Stimulated activated effector memory CD8-positive, alpha-beta T cell treated with anti-CD3 and anti-CD28 coated beads, Interleukin-12 subunit alpha, Interleukin-12 subunit beta, amount 100 ng/mL, for 72 hours (primary cell): ENCODE measurements at places on chromosomes 12 and 14.

GRCh38 chr14:80271389-80271788 is 60.1 kb upstream of the DIO2 start:
- no peak for DNase-seq

GRCh38 chr12:42556917-42557316 is 32.6 kb downstream of the PRICKLE1 start:
- no peak for DNase-seq

- no peak for DNase-seq
Measured at GRCh38 chr14:44388306-44388705, 118.8 kb downstream of the FSCB start.

DNA sequence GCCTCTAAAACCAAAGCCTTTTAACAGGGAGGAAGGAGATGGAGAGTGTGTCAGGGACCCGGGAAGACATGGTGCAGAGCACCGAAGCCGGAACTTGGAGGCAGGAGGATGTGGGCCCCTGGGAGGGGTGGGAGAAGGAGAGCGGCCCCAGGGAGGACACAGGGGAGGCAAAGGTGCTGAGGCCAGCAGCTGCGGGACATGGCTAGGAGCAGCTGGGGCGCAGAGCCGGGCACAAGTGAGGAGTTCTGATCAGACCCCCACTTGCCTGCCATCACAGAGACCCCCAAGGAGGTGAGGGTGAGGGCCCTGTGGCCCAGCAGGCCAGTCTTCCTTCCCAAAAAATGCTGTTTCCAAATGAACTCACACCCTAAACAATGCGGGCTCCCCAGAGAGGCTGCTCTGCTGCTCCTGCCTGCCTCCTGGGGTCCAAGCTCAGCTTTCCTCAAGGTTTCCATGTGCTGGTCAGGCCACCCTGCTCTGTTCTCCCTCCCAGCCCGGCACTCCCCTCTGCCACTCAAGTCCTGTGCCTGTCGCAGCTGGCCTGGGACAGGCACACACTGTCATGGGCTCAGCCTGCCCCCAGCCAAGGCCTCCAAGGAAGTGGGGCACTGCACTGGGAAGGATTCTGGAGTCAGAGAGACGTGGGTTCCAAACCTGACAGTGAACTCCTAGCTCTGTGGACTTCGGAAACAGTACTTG is 24.0 kb downstream of the CHGA start:
- no peak for DNase-seq

DNA sequence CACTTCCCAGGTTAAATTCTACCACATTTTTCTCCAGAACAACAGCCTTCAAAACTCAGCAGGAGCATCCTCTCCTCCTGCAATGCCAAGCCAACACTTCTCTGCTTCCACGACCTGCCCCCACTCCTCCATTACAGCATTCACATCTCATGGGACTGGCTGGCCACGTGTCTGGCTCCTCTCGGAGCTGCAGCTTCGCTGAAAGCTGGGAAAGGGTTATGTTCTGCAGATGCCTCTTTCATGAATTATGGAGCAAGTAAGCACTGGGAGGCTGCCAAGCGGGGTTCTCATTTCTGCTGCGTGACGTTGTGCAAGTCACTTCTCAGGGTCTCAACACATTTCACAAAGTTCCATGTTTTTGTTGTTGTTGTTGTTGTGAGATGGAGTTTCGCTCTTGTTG is 142.2 kb upstream of the RFLNA start:
- DNase-seq: no peak

DNA sequence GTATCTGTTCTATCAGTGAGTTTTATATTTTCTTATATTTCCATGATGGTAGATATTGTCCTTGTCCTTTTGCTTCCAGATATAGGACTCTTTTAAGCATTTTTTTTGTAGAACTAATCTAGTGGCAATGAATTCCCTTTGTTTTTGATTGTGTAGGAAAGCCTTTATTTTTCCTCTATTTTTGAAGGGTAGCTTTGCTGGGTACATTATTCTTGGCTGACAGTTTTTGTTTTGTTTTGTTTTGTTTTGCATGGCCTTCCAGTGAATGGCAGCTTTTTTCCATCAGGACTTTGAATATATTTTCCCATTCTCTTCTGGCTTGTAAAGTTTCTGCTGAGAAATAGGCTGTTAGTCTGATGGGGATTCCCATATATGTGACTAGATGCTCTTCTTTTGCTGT is 70.2 kb upstream of the MUCL1 start:
- DNase-seq: no peak

DNA sequence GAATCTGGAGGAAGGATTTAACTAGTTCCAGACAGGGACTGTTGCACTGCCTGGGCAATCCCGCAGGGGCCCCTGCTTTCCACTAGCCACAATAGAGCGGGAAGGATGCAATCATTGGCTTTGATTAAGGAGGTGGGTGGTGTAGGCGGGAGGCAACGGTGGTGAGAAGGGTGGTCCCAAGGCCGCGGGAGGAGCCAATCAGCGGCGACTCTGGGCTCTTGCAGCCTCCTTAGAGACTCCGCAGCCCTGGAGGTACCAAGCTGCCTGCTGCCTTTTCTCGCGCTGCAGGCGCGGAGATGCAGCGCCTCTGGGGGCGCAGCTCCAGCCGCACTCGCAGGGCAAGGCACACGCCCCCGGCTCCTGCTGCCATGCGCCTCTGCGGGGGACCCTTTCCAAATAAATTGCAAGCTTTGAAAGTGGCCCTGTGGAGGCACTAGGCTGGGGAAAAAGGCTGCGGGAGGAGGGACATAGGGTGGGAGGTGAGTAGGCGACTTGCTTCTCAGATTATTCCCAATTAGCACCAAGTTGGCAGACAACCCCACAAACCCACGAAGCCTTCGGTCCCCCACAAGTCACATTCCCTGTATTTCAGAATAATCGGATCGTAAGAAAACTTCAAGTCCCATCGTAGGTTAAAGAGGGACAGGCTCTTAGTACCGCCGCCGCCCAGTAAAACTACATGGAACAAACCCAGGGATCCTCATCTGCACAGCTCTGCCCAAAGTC is 858 bp upstream of the KCNA1 start:
- DNase-seq: no peak

DNA sequence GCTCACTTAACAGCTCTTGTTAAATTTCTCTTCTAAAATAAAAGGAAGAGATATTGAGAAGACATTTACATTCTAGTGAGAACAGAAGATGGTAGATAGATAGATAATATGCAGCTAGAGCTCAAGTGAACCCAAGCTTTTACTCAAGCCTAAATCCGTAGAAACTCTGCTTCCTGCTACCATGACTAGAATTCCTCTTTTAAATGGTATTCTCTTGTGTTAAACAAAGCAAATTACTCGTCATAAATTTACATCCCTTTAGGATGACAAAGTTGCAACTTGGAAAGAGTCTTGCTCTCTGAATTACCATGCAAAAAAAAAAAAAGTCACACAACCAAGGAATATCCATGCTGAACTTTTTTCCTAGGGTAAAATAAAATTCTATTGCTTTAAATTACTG is 160.7 kb upstream of the LRFN5 start:
- no peak for DNase-seq

DNA sequence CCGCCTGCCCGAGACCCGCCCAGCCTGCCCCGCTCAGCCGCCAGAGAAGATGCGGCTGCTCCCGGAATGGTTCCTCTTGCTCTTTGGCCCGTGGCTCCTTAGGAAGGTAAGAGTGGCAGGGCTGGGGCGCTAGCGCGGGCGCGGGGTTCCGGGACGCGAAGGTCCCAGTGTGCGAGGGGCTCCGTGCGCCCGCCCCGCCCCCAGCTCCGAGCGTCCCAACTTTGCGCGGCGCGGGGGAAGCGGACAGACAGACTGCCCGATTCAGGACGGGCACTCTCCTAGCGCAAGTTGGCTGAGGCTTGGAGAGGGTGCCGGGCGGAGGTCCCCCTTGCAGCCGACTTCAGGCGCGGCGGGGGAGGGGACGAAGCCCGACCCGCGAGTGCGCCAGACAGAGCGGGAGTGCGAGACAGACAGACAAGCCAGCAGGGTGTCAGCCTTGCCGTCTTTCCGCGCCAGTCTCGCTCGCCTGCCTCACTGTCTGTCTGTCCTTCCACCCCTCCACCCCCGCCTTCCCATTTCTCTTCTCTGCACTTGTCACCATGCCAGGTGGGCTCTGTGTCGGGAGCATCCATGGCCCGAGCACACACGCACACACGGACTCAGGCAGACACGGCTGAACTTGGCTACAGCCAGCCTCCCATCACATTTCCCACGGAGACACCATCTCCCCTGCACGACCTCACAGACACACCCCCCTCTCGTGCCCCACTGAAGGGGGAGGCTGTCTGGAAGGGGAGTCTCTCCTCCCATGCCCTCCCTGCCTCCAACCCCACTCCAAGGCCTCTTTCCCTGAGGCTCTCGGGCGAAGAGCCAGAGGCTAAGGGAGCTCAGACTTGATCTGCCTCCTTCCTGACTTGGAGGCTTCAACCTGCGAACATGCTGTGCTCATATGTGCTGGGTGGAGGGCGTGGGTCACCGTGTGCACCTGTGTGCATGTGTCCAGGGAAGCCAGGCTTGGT is 606 bp downstream of the NXPH4 start:
- no peak for DNase-seq

DNA sequence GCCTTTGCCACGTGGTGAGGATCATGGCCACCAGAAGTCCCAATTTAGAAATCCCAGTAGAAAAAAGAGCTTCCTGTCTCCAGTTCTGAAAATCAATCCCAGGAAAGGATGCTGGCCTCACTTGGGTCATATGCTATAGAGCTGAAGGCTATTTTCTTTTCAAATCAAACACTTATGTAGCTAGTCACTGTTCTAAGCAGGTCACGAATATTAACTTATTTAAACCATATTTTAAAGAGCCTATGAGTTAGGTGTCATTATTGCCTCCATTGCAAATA is 97.5 kb downstream of the VCPKMT start:
- no peak for DNase-seq

- no peak for DNase-seq
Measured at GRCh38 chr14:61147831-61148549, 133.1 kb downstream of the TMEM30B start.

- no peak for DNase-seq
Measured at GRCh38 chr12:54438517-54438916, 19.5 kb upstream of the ITGA5 start.

DNA sequence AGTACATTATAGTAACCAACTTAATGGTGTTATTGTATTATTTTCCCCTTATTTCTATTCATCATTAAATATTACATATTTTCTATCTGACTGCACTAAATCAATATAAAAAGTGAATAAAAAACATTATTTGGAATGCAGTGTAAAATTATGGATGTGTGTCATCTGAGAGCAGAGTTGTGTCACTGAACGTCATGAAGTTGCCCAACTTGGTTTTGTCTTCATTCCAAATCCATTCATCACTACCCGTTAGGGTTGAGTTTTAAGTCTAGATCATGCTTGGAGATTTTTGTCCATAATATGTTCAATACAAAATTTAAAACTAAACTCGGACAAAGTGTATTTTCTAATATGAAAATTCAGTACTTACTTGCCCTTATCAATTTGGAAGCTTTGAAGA is 16.1 kb downstream of the KLRF1 start:
- DNase-seq: no peak

DNA sequence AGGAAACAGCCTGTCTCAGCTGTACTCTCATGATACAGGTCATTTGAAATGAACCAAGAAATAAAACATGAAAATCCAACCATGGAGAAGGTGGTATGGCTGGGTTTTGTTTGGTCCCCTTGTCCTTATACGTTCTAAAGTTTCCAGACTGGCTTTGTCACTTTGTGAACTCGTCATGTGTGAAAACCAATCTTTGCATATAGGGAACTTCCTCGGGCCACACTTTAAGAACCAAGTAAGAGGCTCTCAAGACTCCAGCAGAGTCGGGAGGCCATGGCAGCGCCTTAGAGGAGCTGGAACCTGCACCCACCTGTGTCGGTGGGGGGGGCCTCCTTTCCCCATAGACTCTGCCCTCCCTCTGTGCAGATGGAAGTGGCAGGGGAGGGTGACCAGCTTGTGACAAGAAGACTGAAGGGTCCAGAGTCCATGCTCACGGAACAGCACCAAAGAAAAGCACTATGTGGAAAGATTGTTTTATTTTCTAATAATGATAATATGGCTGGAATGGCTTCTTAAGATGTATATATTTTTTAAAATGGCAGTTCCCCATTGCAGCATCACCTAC is 125.3 kb downstream of the ESRRB start:
- DNase-seq: no peak

DNA sequence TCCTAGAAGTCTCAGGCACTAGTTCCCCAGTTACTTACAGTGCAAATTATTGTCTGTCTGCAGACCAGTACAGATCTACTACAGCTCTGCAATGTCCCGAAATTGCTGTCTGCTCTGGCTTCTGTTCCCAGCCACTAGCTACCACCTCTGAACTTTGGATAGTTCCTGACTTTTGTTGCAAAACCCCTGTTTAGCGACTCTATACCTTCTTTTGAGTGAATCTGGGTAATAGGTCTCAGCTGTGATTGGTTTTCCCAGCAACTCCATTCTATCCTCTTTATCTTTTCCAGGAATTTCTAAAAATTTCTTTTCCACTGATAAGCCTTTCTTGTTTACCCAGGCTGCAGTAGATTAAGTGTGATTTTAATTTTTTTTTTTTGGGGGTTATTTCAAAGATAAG is 16.8 kb downstream of the KCNJ8 start:
- no peak for DNase-seq

- no peak for DNase-seq
Measured at GRCh38 chr12:96986883-96987523, 79.9 kb downstream of the NEDD1 start.

DNA sequence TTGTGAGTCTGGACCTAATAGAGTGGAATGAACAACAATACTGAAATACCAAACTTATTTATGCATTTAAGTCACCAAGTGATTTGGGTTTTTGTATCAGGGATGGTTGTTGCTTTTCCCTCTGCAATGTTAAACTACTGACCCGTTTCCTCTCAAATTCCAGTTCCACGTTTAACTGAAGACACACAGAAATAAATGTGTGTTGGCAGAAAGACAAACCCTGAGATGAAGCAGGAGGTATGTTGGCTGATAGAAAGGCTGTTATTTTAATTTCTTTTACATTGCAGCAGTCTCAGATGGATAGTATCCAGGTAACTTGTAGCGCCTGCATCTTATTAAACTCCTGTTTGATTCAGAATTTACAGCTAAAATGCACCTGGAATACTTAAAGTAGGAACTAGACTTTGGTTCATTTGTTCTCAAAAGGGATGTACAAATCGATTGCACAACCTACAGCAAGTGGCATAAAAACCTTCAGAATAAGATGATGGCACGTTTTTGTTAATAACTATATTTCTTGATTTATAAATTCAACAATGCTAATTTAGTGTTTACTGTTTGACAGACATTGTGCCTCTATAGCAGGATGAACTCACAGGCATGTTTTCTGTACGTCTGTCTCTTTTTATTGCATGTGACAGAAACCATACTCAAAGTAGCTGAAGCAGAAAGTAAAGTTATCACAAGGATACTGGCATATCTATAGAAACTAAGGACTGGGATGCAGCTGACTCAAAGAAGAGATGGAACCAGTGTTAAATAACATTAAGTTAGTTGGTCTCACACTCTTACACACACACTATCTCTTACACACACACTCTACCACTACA is 405.7 kb downstream of the ZFP36L1 start:
- DNase-seq: no peak
